RWPE1 (cell line): ENCODE measurements at places on chromosomes 1 and 21.

DNA sequence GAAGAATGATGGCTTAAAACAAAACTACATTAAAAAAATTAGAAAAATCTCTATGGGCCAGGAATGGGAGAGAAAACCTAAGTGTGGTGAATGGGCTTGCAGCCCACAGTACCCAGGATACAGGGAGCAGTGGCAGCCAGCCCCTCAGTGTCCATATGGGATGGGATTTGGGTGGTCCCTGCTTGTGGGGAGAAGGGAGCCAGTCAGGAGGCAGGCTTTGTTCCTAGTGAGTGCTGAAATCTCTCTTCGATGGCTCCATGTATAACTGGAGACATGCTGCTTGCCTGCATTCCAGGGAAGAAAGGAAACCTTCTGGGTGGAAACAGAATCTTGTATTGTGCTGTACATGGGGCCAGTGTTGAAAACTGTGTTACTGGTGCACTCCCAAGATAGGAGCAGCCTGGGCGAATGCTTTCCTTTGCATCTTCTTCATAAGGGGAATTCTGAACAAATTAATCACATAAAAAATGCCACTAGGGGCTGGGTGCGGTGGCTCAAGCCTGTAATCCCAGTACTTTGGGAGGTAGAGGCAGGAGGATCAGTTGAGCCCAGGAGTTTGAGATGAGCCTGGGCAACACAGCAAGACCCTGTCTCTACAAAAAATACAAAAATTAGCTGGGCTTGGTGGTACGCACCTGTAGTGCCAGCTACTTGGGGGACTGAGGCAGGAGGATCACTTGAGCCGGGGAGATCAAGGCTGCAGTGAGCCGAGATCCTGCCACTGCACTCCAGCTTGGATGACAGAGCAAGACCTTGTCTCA, 36.0 kb downstream of the PTPRU start:
- no peak for DNase-seq

- peak; percentile 28 for DNase-seq
Measured at GRCh38 chr1:181033128-181033798, 520 bp upstream of the MR1 start.

DNA sequence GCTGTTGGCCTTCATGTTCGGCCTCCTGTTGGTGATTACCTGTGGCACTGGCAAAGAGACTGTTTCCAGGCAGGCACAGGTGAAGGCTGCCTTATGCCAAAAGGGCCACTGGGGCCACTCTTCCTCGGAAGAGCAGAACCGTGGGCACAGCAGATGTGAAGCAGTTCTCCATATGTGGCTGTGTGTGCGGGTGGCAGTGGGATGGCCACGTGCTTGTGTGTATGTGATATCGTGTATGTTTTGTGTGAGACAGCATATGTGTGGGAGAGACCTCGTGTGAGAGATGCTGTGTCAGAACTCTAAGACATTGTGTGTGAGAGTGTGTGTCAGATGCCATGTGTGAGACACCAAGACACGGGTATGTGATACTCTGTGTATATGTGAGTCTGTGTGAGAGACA, 53.4 kb upstream of the KDM4A start:
- no peak for DNase-seq

GRCh38 chr1:25066731-25067517, 136.8 kb upstream of the RUNX3 start:
- no peak for DNase-seq

- no peak for DNase-seq
Measured at GRCh38 chr1:79055856-79056255, 49.3 kb upstream of the ADGRL4 start.

DNA sequence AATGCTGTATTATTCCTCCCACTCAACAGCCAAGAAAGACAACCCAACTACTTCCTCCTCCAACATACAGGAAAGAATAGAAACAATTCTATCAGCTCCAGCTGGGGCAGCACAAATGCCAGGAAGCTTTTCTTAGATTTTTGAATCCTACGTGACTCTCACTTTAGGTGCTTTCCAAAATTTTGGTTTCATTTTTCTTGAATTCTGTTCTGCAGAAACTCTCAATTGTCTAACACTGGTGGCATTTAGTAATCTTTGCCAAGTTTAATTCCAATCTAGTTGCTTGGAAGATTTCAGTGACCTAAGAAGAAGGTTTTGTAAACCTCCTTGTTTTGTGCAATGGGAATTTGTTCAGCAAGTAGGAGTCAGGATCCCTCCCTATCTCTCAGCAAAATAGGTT, 37.1 kb upstream of the DOCK7 start:
- DNase-seq = no peak

DNA sequence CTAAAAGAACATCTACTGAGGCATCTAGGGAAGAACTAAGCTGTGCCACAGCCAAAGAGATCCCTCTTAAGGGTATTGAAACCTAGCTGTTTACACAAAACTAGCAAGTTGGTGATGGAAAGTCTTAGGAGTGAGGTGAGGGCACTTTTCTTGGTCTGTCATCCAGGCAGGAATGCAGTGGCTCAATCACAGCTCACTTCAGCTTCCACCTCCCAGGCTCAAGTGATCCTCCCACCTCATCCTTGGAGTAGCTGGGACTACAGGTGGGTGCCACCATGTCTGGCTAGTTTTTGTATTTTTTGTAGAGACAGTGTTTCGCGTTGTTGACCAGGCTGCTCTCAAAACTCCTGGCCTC, 2.4 kb downstream of the PLEKHO1 start:
- DNase-seq = no peak

- DNase-seq = peak; percentile 14
Measured at GRCh38 chr1:64574301-64574700, 104.4 kb downstream of the CACHD1 start.

- no peak for DNase-seq
Measured at GRCh38 chr1:209756615-209757445, 977 bp downstream of the TRAF3IP3 start.

- no peak for DNase-seq
Measured at GRCh38 chr1:161242313-161242712, 4.3 kb upstream of the NR1I3 start.

DNA sequence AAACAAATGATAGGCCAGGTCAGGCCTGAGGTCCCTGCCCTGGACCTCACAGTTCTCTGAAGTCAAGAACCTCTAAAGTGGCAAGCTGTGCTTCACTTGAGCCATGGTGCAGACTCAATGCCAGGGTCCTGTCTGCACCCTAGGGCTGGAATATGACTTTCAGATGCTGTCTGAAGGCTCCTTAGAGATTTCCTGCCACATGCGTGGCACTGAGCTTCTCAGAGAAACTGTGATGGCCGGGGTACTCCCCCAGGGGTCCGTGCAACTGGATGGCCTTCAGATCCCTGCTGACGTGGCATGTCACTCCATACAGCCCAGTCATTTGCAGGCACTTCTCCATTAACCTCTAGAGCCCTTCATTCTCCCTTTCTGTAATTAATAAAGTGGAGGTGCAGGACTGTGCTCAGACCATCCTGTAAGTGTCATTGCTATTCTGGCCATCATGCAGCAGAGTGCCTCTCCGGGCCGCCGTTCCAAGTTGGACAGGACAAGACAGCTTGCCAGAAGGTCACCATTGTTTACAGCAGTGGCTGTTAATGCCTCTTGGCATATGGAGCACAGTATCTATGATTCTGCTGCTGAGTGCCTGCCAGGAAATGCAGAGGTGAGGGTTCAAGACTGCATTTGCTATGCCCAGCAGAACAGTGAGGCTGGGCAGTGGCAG, 205.1 kb upstream of the COA6 start:
- no peak for DNase-seq

GRCh38 chr1:158002631-158003405, 9.4 kb downstream of the KIRREL1 start:
- no peak for DNase-seq

GRCh38 chr1:9242338-9242969, 7.9 kb downstream of the H6PD start:
- no peak for DNase-seq

DNA sequence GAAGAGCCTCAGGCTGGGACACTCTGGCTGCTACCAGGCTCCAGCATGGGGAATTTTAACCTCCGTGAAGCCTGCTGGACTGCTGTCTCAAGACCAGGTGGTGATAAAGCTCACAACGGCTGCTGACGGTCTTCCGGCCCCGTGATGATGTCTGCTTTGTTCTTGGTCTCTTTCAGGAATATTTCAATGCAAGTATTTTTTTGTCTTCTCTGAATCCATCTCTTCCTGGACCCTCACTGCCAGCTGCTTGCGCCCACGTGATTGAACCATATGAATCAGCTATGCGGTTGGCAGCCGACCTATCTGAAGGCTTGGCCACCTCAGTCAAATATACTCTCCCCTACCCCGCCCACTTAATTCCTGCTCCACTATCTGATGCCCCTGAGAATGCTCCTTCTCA, 14.6 kb upstream of the SLC6A17 start:
- DNase-seq = no peak

GRCh38 chr1:27318596-27318995, 3.4 kb upstream of the TMEM222 start:
- DNase-seq = no peak

DNA sequence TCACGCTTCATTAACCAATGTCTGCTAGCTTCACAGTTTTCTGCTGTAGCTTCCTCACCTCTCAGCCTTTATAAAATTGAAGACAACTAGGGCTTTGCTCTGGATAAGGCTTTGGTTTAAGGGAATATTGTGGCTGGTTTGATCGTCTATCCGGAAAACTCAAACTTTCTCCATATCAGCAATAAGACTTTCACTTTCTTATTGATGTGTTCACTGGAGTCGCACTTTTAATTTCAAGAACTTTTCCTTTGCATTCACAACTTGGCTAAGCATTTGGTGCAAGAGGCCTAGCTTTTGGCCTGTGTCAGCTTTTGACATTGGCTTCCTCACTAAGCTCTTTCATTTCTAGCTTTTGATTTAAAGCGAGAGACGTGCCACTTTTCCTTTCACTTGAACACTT, 12.9 kb downstream of the COA6 start:
- DNase-seq = no peak

DNA sequence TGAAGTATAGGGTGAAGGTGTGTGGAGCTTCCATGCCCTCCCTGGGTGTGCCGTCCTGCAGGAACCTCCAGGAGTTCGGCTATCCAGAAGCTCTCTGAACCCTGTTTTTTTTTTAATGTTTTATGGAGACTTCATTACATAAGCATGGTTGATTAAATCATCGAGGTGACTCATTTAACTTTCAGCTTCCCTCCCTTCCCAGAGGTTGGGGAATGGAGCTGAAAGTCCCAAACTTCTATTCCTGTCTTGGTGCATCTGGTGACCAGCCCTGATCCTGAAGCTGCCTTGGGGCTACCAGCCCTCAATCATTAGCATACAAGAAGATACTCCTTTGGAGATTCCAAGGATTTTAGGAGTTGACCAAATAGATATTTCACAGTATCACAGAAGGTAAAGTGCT, 9.5 kb downstream of the RRP15 start:
- DNase-seq = no peak

DNA sequence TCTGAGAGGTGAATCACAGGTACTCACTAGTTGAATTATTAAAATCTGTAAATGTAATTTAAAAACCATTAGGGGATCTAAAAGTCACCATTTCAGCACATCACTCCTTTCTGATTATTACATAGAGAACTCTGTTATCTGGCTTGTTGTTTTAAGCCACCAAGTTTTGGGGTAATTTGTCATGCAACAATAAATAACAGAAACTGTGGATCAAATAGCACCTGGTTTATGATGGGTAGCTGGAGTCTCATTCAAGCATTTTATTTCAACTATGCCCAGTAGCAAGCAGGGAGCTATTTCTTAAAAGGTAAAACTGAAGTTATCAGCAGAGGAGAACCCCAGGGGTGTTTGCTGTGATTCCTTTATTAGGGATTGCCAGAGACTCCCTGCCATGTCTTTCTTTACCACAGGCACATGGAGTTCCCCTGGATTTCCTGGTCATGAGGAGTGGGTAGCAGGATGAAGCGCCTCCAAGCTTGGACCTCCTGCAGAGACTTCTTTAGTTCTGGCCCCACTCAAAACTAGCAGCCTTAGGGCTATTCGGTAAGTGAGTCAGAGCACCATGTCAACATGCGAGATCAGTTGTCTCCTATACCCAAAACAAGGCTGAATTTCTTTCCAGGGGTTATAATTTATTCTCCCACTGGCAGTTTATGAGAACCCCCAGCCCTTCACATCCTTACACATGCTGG, 179.2 kb downstream of the GIPC2 start:
- DNase-seq = no peak

GRCh38 chr1:223223091-223223995, 80.3 kb upstream of the TLR5 start:
- no peak for DNase-seq

DNA sequence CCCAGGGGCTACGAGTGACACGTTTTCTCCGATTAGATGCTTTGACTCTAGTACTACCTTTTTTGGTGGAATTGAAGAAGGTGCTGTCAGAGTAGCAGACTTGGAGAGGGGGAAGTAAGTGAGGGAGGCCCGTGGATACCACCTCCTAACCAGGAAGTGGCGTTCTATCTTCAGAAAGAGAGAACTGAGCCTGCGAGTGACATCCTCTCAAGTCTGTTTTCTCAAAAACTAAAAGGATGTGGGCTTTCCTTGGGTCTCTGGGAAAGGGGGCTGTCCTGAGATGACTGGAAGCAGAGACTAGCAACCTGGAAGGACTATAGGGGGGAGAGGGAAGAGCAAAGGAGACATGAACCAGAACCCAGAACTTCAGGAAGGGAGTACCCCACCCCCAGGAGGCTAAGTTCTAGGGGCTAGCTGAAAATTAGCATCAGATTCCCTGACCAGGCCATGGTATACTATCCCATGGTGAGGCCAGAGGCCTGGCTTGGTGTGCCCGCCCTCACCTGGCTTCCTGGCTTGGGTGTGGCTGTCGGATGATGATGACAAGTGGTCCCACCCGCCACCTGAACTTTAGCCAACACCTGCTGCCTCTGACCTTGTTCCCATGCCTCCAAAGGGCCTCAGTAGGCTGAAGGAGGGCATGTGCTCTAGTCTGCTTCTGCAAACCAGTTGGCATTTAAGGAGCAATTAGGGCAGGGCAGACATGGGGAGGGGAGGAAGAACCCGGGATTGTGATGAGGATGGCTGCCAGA, 49.1 kb downstream of the ATP2B4 start:
- no peak for DNase-seq

DNA sequence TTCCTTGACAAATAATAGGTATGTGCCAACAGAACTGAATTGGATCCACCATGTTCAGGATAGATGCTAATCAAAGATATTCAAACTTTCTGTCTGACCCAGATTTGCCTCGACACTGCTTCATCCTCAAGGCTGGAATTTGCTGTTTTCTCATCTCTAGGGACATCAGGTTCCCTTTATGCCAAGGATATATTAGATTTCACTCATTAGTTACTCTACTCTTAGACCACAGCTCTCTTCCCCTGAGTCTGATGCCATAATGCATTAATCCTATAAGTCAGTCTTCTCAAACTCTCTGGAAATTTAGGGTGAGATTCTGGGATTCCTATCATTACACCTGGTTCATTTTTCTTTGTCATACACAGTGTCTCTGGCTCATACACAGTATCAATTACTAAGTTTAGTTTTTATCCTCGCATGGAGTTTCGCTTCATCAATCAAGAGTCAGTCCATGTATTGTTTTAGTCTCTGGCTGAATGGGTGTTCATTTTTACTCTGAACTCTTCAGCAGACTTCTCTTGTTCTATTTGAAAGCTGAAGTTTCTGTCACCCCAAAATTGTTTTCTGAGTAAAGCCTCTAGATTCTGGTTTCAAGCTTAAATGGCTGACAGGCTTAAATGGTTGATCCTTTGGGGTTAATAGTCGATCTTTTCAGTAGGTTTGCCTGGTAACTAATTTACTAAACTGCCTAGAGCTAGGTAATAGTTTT, 9.3 kb upstream of the DCAF6 start:
- DNase-seq = no peak
